ENCODE measurements at places on chromosomes 4 and X.
A peak's percentile ranks its signal among the peaks of the same experiment; 100 is the strongest.

GRCh38 chrX:110276778-110277177 is 41.1 kb downstream of the AMMECR1 start:
- DNase-seq: peak; percentile 30

DNA sequence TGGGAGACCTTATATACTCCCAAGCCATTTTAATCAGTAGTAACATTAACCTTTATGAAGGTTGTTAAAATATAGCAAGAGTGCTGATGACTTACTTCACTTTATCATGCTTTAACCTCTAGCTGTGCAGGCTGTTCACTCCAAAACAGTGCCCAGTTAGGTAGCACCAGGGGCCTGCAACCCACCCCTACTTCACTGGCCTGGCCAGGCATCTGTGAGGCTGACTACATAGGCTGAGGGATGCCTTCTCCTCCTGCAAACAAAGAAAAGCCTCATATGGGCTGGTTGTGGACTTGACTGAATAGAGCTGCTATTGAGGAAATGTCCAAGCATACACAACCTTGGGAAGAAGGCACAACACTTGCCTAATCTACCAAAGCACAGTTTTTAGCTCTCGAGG is 172.8 kb downstream of the SHROOM3 start:
- no peak for DNase-seq

DNA sequence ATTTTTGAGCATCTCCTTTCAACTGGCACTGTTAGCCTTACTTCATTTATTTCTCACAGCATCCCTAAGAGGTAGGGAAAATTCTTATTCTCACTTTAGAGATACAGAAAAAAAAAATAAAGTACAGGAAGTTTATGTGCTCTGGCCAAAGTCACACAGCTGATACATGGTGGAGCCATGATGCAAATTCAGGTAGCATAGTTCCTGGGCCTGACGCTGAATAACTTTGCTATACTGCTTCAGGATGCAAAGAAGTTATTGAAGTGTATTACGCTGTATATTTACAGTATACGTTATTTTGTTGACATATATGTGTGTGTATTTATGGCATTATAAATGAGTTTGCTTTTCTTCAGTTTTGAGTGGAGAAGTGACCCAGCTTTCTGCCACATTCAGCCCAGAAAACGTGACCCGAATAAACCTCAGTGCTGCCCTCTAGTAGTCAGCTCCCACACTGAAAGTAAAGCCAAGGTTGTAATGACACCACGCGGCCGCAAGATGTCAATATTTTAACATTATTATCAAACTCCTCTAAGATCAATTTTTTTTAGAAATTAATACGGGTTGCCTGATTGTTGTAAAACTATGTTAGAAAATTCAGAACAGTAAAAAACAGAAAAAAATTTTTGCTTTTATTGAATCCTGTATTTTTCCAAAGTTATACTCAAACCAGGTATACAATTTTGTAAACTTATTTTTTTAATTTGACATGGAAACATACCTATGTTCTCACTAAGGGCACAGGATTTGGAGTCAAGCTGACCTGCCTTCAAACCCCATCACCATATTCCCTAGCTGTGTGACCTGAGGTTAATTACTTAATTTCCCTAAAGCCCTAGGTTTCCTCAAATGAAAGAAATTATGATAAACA is 3.8 kb upstream of the GUCY2F start:
- peak; percentile 41 for DNase-seq

GRCh38 chr4:69583543-69583942 is 55.9 kb downstream of the UGT2A2 start:
- no peak for DNase-seq
